AG09319 (cell line): ENCODE measurements at places on chromosomes 4 and X.

DNA sequence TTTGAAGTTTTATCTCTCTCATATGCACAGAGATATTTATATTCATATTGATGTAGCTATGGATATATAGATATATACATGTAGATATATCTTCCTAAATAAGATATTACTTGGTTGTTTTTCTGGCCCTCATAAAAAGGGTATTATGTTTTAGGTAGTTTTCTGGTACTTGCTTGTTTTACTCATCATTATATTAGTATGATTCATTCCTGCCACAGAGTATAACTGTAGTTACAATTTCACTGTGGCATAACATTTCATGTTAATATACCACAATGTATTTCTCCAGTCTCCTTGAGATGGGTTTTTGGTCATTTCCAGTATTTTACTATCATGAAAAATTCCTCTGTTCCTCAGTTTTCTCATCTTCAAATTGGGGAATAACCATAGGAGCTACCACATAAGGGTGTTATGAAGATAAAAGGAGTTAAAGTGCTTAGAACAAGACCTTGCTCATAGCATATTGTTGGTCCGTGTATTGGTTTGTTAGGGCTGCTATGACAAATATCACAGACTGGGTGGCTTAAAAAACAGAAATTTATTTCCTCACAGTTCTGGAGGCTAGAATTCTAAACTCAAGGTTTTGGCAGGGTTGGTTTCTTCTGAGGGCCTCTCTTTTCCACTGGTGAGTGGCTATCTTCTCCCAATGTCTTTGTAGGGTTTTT, 129.7 kb downstream of the TMEM164 start:
- no peak for DNase-seq

- no peak for DNase-seq
Observed at GRCh38 chr4:38982361-38983095, 49.7 kb downstream of the TMEM156 start.

- DNase-seq, result no peak
Observed at GRCh38 chr4:53885668-53886067, 178.7 kb downstream of the CHIC2 start.

- no peak for DNase-seq
Observed at GRCh38 chr4:156280686-156281085, 327.0 kb upstream of the CTSO start.

DNA sequence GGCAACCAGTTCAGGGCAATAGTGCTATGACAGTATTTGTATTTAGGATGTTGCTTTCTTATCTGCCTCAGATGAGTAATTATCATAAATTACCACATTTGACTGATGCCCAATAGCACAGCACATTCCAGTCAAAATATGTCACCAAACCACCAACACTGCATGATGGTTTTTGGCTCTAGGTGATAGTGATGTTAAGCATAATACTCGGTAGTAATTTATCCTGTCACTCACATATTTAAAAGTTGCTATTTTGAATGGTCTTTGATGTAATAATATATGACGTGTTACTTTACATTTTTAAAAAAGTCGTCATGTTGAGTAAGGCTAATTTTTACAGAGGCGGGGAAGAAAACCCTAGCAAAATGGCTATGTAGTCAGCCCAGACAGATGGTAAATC, 42.5 kb downstream of the UNC5C start:
- DNase-seq, result no peak

- no peak for DNase-seq
Observed at GRCh38 chr4:146190456-146190855, 14.9 kb downstream of the LSM6 start.

- no peak for DNase-seq
Observed at GRCh38 chr4:26161030-26161824, 159.6 kb upstream of the RBPJ start.

GRCh38 chr4:145686991-145687390, 7.0 kb downstream of the C4orf51 start:
- no peak for DNase-seq

DNA sequence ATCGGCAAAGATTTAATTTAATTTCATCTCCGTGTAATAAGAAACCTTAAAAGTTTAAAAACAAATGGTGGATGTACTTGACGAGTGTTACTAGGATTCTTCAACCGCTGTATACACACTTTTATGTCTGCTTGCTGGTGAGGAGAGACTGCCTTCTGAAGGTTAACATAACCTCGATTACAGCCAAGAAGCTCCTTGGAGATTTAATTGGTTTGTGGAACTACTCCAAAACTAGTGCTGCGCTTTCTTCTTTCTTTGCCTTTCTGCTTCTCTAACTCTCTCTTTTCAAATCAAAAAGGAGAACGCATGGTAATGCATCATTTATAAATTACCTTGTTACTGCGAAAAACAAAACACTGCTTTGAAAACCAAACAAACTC, 109.0 kb downstream of the ANTXR2 start:
- no peak for DNase-seq

- DNase-seq, result no peak
Observed at GRCh38 chrX:129641941-129642340, 12.8 kb downstream of the APLN start.

DNA sequence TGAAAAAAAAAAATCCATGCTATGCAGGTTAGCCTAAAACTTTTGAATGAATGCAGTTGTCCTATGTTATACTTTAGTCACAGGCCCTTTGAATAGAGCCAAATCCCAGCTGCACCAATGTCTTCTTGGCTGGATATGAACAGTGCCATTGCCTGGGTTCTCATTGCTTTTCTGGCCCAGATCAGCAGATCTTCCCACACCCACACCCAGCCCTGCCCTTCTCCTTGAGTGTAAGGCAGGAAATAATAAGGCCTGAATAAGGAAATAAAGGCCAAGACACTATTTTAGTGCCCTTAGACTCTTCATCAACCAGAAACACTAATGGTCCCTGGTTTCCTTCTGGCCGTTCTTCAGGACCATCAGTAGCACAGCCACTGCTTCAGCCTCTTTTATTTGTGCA, 66.6 kb downstream of the USP38 start:
- DNase-seq, result no peak

- no peak for DNase-seq
Observed at GRCh38 chr4:151099976-151100417, 569 bp downstream of the RPS3A start.

DNA sequence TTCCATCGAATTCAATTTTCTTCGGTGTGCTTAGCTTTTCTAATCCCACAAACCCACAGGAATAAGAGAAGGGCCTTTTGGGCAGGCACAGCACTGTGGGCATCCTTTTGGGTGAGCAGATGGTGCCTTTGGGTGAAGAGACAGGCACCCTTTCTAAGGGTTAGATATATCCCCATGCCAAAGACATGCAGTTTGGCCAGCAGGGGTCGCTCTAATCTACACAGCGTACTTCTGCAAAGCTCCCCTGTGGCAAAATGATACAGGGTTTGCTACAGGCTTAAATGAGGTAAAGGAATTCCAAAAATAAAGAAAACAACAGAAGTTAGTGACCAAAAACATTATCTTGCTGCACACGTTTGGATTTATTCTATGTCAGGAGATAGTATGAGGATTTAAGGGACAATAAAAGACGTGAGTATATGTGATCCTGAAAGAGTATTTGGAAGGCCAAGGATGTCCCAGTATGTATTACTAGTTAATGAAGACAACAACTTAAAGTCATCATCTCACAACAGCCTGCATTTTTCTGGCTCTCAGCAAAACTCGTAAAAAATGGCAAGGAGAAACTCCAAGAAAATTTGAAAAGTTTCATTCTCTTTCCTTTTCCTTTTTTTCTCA, 49.5 kb downstream of the PHEX start:
- DNase-seq, result no peak

- no peak for DNase-seq
Observed at GRCh38 chrX:39443240-39443639, 642.0 kb downstream of the MID1IP1 start.

DNA sequence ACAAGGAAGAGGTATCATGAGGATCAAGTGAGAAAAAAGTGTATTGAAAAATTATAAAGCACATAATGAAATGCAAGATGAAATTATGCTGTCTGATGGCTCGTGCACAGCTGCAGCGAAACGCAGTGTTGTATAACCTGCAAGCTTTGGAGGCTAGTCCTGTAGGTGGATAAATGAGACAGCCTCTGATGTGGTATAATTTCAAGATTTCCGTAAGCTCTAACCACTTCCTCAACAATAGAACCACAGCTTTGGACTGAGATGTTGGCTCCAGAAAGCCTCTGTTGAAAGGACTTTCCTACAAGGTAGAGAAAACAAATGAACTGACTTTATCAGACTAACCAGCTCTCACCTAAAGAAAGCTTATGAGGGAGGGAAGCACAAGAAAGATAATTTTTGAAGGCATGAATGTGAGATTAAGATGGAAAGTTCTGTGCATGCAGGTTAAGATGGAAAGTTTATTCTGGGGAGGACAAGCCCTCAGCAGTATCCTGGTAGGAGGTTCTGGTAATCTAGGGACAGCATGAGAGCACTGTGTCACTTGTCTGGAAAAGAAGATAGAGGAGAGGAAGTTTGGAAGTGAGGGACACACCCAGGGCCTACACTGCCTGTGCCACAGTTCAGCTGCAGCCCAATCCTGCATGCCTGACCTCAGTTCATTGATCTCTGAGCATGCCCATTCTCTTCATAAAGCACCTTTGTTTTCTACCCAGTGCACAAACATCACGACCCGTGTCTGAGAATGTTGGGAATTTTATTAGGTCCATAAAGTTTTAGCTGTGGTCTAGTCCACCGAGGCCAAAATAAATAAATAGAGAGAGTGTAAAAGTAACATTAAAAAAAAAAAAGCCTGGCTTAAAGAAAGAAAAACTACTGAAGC, 161.5 kb upstream of the SFRP2 start:
- no peak for DNase-seq

DNA sequence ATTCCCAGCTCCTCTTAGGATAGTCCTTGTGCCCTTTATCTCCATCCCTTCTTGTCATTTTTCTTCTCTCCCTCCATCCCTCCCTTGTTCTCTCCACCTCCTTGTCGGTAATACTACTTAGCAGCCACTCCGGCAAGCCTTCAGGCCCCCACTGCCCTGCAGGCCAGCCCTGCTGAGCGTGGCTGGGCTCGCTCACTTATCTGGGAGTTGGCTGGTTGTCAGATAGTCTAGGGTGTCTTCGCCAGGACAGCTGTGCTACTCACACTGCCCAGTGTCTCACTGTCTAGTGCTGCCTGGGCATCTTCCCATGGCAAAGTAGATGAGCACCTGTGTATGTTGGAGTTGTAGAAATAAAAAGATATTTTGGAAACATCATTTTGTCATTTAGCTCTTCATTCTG, 75.0 kb downstream of the STK32B start:
- no peak for DNase-seq

GRCh38 chr4:89897867-89898266, 3.2 kb downstream of the MMRN1 start:
- DNase-seq, result no peak

DNA sequence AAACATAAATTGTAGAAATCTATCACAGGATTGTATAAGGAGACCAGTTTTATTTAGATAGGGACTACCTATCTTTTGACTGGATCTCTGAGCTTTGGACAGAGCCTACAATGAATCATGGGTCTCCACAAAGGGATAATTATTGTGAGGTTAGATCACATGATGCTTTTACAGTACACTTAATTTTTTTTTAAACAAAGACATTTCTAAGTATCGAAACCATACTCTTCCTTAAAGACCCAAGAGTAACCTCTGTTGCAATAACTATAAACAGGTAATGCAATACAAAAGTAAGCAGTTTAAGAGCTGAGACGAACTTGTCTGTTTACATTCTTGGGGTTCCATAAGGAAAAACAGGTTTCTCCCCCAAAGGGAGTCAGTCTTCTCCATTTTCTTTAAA, 64.3 kb upstream of the GABRE start:
- DNase-seq, result no peak

- DNase-seq, result no peak
Observed at GRCh38 chr4:146488495-146489174, 33.1 kb downstream of the SLC10A7 start.

GRCh38 chrX:56763556-56764152, 34.6 kb downstream of the NBDY start:
- DNase-seq, result peak; percentile 73

DNA sequence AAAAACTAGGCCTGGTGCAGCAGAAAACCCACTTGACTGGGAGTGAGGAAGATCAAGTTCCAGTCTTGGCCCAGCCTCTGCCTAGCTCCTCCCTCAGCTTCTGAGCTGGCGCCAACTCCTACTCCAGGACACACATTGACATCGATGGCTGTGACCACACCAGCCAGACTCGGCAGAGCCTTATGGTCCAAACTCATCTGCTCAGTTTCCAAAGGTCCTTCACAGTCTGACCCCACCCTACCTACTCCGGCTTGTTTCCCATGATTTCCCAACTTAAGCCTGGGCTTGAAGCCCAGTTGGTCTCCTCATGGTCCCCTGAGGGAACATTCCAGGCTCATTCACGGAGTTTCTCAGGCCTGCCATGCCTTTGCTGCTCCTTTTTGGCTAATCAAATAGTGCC, 10.1 kb downstream of the ELF4 start:
- DNase-seq, result peak; percentile 88

GRCh38 chr4:24102621-24103020, 212.8 kb upstream of the PPARGC1A start:
- DNase-seq, result no peak

GRCh38 chr4:112523764-112524505, 8.0 kb upstream of the NEUROG2 start:
- DNase-seq, result no peak

GRCh38 chr4:142243255-142243654, 602.8 kb downstream of the INPP4B start:
- DNase-seq, result no peak

- no peak for DNase-seq
Observed at GRCh38 chrX:133880032-133880443, 105.4 kb downstream of the GPC3 start.

- no peak for DNase-seq
Observed at GRCh38 chr4:145375416-145375815, 106.2 kb upstream of the SMAD1 start.

DNA sequence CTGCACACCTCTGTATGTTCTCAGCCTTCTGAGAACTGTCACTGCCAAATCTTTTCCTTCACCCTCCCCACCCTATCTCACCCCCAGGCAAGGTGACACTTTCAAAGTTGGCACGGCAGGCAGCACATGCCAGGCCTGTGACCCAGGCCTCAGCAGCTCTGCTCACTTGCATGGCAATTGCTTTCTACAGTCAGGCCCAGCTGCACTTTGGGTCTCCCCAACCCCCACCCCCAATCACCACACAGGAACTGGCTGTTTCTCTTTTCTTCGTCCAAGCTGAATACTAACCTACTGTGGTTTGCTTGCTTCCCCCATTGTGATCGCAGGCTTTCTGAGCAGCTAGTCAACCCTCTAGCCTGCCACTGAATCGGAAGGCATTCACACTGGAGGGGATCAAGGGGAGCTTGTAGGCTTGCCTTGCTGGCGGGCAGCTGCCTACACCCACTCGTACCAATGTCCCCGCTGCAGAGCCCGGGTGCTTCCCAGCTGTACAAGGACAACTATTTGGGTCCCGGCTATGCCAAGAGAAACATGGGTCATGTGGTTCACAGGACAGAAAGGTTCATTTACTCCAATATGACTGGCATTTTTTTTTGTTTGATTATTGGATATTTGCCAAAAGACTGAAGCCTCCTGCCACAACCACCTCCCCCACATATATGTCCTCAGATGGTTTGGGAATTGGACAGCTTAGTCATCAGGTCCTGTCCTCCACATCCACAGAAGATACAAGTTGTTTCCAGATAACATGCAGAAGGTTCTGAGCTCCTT, 28.1 kb downstream of the SLC25A43 start:
- DNase-seq, result no peak

GRCh38 chr4:178387756-178388155, 945.5 kb upstream of the AGA start:
- no peak for DNase-seq
